ENCODE measurements at places on chromosomes 2 and 18. TPM values are rescaled to one million over a fixed set of nuclear protein-coding genes. Genes with fewer than 3 reads are reported as not detected.

DNA sequence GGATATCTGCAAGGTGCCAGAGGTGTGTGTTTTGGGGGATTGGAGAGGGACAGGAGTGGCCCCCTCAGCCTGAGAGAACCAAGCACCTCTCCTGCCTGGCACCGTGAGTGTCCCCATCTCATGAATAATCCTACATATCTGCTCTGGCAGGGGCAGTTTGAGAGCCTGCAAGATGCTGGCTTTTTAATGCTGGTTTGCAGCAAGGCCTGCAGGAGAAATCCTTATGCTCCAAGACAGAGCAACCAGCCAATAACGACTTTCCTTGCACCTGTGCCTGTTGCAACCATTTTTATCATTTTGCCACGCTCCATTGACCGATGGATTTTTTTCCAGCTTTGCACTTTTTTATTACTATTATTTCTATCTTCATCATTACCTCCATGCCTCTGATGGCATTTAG is 259.4 kb upstream of the SKOR2 start:
- H3K27me3 ChIP-seq: no peaks in the 10 kb centered on the region
- no peaks in the 10 kb centered on the region for H3K4me1 ChIP-seq
- H3K36me3 ChIP-seq: no peaks in the 10 kb centered on the region
- H3K27ac ChIP-seq: no peak overlapping the region
- no peak overlapping the region for H3K4me3 ChIP-seq

The STON1 gene
- total RNA-seq: 12.0 TPM

- peaks cover 19% of the 10 kb centered on the region for H3K4me1 ChIP-seq
- DNase-seq: no peak
- peak overlapping the region; percentile 61 for H3K27ac ChIP-seq
- no peak overlapping the region for H3K4me3 ChIP-seq
- H3K27me3 ChIP-seq: no peaks in the 10 kb centered on the region
These were observed 82.4 kb downstream of the MTCL1 start for GRCh38 chr18:8787794-8788193.

DNA sequence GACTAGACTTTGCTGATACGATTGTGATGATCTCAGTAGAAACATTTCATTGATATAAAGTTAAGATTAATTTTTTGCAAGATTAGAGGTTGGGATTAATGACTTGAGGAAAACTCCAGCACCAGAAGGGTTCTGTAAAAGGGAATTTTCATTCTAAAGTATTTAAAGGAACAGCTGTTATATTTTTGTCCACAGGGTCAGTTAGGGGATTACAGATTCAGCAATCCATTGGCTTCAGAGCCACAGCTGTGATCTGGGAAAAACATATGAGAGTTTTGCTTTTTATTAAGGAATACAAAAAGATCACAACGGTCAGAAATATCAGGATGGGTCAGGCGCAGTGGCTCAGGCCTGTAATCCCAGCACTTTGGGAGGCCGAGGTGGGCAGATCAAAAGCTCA is 19.6 kb upstream of the REV1 start:
- DNase-seq: no peak
- no peaks in the 10 kb centered on the region for H3K4me1 ChIP-seq

GRCh38 chr2:218881744-218882460 is 1.2 kb downstream of the WNT10A start:
- no peaks in the 10 kb centered on the region for H3K36me3 ChIP-seq
- H3K27me3 ChIP-seq: peaks cover 80% of the 10 kb centered on the region
- DNase-seq: no peak
- H3K27ac ChIP-seq: no peak overlapping the region
- H3K4me3 ChIP-seq: no peak overlapping the region
- no peaks in the 10 kb centered on the region for H3K4me1 ChIP-seq

The DOK6 gene
- not detected for total RNA-seq

DNA sequence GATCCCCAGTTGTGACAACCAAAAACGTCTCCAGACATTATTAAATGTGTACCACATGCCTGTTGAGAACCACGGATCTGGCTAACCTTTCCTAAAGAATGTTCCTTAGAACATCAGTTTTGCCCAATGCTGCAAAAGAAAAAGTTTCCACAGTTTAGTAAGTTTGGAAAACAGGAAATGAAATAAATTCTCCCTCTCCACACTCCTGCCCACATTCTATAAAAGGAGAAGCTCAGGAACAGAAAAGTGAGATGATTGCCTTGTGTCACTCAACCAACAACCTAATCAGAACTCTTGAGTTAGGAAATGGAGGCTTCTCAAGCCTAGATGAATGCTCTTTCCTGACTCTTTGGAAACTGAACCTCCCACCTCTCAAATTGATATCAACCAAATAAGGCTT is 56.1 kb upstream of the NFE2L2 start:
- no peak for DNase-seq
- no peak overlapping the region for H3K27ac ChIP-seq
- no peaks in the 10 kb centered on the region for H3K27me3 ChIP-seq
- no peaks in the 10 kb centered on the region for H3K4me1 ChIP-seq
- no peak overlapping the region for H3K4me3 ChIP-seq
- no peaks in the 10 kb centered on the region for H3K36me3 ChIP-seq

The ARHGAP28 gene
- total RNA-seq: 23.4 TPM

DNA sequence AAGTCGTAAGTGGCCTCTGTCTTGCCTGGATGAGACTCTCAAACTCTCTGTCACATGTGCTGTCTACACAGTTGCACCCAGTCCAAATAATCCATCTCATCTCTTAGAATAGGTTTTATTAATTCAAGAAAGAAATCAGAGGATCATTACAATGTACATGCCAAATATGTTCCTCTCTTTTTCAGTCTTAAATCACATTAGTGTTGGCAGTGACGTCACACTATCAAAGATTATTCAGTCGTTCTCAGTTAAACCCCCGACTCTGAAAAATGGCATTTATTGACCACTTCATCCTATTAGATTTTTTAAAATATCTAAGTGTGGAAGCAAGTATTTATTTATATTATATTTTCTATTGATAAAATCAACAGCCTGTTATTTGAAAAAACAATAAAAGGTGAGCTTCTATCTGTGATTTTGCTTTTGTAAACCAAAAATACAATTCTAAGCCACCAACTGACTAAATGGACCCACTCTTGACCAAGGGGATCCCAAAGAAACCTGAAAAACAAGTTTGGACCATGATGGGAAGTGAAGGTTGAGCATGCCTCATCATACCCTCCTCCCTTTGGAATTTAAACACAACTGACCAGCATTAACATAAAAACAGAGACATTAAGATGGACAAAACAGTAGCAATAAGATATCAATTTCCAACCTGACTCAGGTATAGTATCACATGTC is 1894.4 kb upstream of the LRRTM1 start:
- no peak overlapping the region for H3K27ac ChIP-seq
- H3K36me3 ChIP-seq: no peaks in the 10 kb centered on the region
- DNase-seq: no peak

DNA sequence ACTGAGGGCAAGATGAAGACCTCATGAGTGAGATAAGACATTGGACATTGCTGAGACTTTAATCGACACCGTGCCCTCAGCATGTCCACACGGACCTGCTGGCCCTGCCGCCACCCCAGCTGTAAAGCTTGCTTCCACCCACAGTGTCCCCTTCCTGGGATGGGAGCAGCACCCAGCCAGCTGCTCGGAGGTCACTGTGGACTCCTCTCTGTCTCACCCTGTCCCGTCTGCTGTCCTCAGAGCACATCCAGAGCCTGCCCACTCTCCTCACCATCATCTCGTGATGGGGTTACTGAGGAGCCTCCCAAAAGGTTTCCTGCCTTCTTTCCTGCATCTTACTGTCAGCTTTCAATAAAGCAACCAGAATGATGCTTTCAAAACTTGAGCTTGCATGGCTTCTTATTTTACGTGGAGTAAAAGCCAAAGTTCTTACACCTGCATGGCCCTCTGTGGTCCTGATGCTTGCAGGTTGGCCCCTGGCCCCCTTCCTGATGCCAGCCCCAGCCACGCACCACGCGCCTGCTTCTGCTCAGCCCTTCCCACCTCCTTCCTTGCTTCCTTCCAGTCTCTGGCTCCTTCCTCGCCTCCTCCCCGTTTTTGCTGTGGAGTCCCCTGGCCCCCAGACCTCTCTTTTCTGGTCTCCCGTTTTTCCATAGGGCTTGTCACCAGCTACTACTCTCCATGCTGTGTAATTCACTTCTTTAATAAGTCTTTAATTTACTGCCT is 67.0 kb downstream of the DGKD start:
- H3K27me3 ChIP-seq: no peaks in the 10 kb centered on the region
- H3K4me1 ChIP-seq: peaks cover 26% of the 10 kb centered on the region
- H3K36me3 ChIP-seq: no peaks in the 10 kb centered on the region
- H3K27ac ChIP-seq: no peak overlapping the region

The HOXD12 gene
- total RNA-seq: not detected

DNA sequence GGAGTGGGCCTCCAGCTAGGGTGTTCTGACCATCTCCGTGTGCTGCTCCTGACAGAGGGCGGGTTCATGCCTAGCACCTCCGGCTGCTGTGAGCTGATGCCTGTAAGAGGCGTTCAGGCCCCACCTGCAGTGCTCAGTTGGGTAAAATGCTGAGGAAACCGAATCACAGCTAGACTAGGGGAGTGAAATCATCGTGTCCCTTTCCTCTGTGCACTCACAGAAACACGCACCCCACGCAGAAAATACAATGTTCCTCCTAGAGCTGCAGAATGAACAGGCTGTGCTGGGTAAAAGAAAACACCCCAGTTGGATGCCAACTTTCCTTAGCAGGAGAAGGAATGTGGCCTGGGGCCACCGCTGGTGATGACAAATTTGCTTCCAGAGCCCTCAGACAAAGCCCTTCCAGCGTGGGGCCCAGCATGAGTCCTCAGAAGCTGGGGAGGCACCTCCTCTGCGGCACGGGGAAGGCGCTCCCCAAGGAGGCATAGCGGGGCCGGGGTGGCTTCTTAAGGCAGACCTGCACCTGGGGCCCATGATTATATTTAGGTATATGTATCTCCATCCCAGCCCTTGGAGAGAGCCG is 16.3 kb upstream of the ARHGEF4 start:
- H3K4me3 ChIP-seq: no peak overlapping the region
- H3K4me1 ChIP-seq: no peaks in the 10 kb centered on the region
- H3K27me3 ChIP-seq: no peaks in the 10 kb centered on the region

The TTN gene
- 0.49 TPM for total RNA-seq

- no peak for DNase-seq
- no peaks in the 10 kb centered on the region for H3K36me3 ChIP-seq
- H3K4me3 ChIP-seq: peak overlapping the region; percentile 97
- peaks cover 44% of the 10 kb centered on the region for H3K4me1 ChIP-seq
- no peaks in the 10 kb centered on the region for H3K27me3 ChIP-seq
These were observed 491 bp downstream of the RTN4 start for GRCh38 chr2:55049821-55050099.

DNA sequence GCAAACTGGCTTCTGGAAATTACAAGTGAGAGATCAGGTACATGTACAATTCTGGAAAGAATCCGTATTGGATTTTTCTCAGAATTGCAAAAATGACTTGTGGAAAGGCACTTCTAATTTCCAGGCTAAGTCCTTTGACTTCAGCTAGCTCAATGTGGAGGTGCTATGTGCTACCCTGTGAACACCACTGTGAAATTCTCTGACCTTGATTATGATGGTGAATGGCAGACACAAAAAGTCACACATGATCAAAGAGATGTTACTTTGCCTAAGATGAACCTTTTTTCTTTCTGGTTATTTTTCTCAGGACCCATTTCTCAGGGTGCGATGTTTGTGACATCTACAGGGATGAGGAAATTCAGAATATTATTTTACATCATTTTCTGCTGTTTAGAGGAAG is 856.6 kb upstream of the VRK2 start:
- no peaks in the 10 kb centered on the region for H3K4me1 ChIP-seq
- no peak overlapping the region for H3K4me3 ChIP-seq
- H3K36me3 ChIP-seq: no peaks in the 10 kb centered on the region
- no peaks in the 10 kb centered on the region for H3K27me3 ChIP-seq
- DNase-seq: no peak

- no peak overlapping the region for H3K4me3 ChIP-seq
- no peak overlapping the region for H3K27ac ChIP-seq
- H3K4me1 ChIP-seq: no peaks in the 10 kb centered on the region
These were observed 12.3 kb downstream of the EN1 start for GRCh38 chr2:118834901-118835745.

The MC2R gene
- total RNA-seq: not detected

GRCh38 chr18:8081267-8081666 is 514.2 kb downstream of the PTPRM start:
- H3K4me3 ChIP-seq: no peak overlapping the region
- no peaks in the 10 kb centered on the region for H3K27me3 ChIP-seq
- no peaks in the 10 kb centered on the region for H3K36me3 ChIP-seq
- H3K4me1 ChIP-seq: no peaks in the 10 kb centered on the region
- H3K27ac ChIP-seq: no peak overlapping the region

- DNase-seq: no peak
- no peaks in the 10 kb centered on the region for H3K27me3 ChIP-seq
- no peaks in the 10 kb centered on the region for H3K36me3 ChIP-seq
- H3K4me1 ChIP-seq: no peaks in the 10 kb centered on the region
- H3K27ac ChIP-seq: no peak overlapping the region
These were observed 153.6 kb downstream of the FSHR start for GRCh38 chr2:49000695-49001094.

The RAMP1 gene
- not detected for total RNA-seq

DNA sequence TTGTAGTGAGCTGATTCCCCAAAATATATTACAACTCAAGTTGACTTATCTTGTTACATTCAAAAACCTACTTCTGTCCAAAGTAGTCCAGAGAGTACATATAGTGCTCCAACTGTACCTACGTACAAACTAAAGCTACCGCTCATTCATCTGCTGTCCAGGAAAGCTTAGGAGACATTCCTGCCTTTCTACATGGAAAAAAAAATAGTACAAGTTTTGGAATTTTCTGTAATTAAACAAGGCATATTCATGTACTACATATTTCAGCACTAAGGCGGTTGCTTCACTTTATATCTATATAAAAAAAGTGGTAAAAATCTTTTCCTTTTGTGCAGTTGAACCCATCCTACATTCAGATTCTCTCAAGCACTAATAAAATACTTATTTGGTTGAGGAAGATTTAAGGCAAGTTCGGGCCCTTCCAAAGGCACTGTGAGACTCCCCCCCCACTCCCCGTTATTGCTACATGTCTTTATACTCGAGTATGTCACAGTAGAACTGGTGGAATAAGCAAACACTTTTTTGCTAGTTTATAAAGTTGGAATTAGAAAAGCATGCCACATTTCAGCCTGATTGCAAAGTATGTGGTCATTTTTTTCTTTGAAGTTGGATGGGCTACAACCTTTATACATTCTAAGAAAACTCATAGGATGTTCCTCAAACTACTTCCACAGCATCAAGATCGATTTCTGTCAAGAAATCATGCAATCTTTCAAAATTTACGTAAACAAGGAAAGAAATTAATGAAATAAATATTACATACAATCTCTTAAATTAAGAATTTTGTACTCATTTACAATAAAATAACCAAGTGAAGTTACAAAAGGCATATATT is 3.7 kb downstream of the ZFP36L2 start:
- H3K27ac ChIP-seq: peak overlapping the region; percentile 88
- H3K27me3 ChIP-seq: no peaks in the 10 kb centered on the region
- H3K36me3 ChIP-seq: no peaks in the 10 kb centered on the region
- no peak for DNase-seq

GRCh38 chr18:47036298-47036874 is 965 bp upstream of the ELOA2 start:
- H3K4me1 ChIP-seq: no peaks in the 10 kb centered on the region
- H3K27me3 ChIP-seq: no peaks in the 10 kb centered on the region
- no peaks in the 10 kb centered on the region for H3K36me3 ChIP-seq
- peak; percentile 6 for DNase-seq
- H3K4me3 ChIP-seq: no peak overlapping the region
